Right atrium auricular region (tissue), 2 donors: ENCODE measurements at places on chromosomes 11 and 22. TPM values are rescaled to one million over a fixed set of nuclear protein-coding genes. Genes with fewer than 3 reads are reported as not detected.

The GGTLC3 gene
- not detected for total RNA-seq

The RBFOX2 gene
- 81.8 TPM for total RNA-seq

The RFPL3 gene
- total RNA-seq: not detected

The MMP12 gene
- not detected for total RNA-seq

The SMIM35 gene
- not detected for total RNA-seq

The MPZL2 gene
- 13.8 TPM for total RNA-seq

The HTR3B gene
- total RNA-seq: not detected

The JAM3 gene
- 38.1 TPM for total RNA-seq

DNA sequence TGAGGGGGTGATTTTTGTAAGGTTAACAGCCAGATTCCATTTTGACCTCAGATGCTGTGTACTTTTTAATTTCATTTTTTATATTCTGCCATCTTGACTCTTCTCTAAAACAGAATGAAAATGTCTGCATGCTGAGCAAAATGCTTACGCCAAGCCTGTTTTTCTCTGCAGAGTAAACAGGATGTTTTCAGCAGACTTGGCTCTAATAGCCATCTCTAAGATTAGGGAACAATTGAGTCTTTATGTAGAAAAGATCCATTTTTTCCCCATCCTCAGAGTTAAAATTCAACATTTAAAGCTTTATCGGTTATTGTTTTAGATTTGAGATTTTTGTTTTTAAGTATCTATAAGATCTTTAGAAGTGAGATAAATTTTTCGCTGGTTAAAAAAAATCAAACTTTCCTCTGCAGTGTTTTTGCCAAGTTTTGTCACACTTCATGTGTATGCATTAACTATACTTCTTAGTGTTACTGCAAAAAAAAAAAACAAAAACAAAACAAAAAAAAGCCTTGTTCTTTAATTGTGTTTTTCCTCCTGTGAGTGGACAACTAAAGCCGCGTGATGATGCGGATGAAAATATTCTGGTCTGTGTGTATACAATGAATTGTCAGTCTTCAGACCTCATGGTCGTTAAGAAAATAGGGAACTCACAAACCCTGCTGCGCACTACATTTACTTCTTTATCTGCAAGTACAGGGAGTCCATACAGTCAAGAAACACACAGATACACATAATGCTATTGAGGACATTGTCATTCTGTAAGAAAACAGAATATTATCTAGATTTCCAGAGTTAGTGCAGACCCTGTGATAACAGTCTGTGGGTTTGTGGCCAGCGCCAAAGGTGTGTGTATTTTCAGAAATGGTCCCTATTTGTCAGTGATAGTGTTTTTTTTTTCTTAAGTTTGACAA lies 17.5 kb upstream of the ADSL start:
- no peak for DNase-seq

- no peak for DNase-seq
Measured at GRCh38 chr11:46332568-46333393, 14.5 kb upstream of the DGKZ start.

GRCh38 chr11:112541140-112542046 lies 280.7 kb upstream of the PLET1 start:
- DNase-seq: no peak

DNA sequence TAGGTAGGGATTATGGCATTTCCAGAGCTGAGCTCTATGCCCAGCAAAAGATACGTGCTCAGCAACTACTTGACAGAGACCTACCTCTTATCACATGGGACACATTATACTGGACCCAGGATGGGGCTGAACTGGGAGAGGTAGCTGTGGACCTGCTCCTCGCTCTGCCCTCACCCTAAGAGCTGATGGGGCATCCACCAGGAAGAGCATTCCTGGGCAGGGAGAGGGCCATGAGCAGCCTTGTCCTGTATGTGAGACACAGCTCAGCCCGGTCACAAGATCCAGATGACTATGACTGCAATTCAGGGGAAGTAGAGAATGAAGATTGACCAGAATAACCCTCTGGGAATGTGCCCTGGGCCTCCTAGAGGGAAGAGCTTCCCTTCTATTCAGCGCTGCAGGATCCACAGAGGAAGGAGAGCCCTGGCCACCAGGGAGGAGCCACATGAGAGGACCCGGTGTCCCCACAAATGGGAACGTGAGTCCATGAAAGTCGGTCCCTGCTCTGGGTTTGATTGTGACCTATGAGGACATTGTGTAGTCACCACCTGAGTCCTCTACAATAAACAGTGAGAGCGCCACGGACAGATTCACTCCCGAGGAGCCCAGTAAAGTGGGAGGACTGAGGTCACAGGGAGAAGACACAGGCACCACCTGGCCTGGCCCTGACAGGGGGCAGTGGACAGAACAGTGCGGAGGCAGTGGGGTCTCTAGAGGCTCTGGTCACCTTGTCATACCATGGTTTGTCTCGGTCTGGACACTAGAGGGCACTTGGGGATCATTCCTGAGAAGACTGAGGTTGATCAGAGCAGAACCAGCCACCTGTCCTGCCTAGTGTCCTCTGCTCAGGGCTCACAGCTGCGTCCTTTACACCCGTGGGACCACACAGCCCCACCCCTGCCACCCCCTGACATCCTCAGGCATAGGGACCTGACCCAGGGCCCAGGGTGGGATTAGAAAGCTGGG lies 99.5 kb downstream of the ZNF280B start:
- peak; percentile 53 for DNase-seq

DNA sequence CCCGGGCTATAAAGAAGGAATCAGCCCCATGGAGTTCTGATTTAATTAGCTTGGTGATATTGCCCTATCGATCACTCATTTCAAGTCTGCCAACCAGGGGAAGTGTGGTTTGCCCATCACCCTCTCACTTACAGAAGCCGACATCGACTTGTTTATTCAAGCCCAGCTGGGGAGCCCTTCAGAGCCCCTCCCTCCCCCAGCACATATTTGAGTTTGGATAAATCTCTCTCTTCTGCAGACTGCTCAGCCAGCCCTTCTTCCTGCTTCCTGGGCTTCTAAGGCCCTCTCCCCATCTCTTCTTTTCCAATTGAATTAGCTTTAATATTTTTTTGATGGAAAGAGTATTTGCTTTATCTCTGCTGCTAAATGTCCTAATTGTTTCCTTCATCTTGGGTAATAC lies 299.0 kb downstream of the MIAT start:
- DNase-seq: no peak

GRCh38 chr22:33314316-33314715 lies 256.1 kb upstream of the SYN3 start:
- no peak for DNase-seq

GRCh38 chr11:65781152-65781961 lies 581 bp upstream of the AP5B1 start:
- DNase-seq: no peak

DNA sequence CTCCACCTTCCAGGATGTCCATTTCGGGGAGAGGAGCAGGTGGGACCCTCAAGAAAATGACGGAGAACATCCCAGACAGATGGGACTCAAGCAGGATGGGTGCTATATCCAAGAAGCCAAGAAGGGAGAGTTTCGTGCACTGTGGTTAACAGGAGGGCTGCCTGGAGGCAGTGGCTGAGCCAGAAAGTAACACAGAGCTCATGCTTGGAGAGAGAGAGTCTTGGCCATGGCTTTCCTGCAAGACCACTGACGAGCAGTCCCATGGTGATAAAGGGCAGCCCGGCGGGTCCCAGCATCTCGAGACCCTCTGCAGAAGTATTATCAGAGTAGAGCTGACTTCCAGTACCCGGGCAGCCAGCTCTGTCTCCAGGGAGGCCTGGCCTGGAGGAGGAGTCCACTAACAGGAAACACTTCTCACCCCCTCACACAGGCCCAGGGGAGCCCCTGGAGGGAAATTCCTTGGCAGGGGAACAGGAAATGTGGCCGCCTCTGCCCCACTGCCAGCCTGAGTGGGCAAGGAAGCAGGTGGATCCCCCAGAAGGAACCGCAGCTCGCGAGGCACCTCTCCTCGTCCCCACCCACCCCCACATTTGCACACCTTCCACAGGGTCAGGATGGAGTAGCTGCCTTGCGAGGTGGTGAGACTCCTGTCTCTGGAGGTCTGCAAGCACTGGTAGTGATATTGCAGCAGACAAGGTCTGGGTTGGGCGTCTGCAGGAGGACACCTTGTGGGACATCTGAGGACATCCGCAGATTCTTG lies 32.2 kb downstream of the CYTH4 start:
- no peak for DNase-seq

DNA sequence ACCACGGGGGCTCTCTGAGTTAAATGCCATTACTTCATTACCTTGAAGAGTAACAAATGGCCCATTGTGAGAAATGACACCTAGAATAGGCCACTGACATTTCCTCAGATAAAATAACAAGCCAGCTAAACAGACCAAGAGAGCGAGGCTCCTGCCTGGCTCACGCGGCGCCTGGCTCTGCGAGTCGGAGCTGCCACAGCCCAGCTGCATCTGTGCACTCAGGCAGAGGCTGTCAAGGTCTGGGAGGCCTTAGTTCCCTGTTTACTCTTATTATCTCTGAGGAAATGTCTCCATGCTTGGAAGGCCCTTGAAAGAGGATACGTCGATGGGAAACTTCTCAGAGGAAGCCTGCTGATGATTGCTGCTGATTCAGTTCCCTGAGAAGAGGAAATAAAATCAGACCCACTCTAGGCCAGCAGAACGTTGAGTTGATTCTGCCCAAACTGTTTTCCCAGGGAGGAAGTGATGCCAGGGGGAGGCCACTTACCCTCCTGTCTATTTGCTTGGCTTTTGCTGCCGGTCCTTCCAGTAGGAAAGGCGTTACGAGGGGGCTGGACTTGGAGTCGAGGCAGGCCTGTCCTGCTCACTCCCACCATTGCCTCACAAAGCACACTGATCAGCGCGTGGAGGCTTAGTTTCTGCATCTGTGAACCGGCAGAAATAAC lies 208.8 kb downstream of the TBC1D22A start:
- DNase-seq: peak; percentile 64

DNA sequence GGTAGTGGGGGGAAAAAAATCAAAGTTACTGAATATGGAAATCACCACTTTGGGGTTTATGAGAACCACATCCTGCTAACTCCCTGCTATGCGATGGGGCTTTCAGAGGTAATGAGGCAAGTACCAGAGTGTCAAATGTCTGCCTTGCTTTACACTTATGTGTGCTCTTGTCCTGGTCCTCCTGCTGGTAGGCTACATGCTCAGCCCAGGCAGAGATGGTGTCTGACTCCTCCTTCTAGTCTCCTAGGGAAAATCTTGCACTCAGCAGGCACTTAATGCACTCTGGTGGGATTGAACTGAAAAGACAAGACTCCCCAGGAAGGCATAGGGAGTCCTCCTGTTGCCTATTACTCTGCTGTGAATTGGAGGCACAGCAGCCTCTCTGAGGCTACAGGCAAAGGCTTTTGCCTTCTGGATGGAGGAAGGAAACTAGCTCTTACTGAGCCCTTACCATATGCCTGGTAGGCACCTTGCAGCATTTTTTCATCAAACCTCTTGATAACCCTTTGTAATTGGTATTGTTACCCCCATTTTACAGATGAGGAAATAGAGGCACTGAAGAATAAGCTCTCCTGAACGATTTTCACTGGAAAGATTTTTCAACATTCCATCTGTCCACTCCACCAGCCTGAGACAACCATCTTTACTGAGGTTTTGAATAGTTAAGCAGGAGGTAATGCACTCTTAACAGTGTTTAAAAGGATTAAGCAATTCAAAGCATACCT lies 132.1 kb upstream of the PAX6 start:
- DNase-seq: no peak

DNA sequence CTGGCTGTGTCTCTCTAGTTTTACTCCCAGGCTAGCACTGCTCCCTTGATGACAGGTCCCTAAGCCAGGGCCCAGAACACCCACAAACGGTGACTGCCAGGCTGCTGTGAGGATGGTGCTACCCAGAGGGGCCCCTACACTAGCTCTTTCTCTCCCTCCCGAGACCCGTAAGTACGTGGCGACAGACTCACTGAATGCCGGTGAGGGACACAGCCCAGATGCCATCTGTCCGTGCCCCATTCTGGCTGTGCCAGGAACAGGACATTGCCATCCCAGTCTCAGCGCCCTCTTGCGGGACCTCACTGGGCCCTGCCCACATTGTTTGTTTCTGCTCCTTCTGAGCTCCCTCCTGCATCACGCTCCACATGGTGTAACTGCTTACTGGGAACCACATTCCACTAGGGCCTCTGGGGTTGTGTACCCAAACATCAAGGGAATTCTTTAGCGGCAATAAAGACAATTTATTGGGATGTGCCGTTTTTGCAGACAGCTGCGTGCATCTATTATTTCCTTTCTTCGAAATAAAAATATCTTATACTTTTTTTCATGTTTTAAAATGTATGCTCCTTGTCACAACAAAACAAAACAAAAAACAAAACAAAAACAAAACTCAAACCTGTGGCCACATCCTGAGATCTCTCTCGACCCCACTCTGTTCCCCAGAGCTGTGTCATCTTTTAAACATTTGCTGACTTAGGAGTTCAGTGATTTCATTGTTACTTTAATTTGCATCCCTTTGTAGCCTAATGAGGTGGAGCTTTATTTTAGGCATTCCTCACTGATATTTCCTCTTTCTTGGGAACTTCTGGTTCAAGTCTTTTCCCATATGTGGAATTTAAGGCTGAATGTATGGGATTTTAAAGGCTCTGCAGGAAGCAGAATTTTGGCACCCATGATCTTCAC lies 4.4 kb upstream of the TPCN2 start:
- peak; percentile 76 for DNase-seq

DNA sequence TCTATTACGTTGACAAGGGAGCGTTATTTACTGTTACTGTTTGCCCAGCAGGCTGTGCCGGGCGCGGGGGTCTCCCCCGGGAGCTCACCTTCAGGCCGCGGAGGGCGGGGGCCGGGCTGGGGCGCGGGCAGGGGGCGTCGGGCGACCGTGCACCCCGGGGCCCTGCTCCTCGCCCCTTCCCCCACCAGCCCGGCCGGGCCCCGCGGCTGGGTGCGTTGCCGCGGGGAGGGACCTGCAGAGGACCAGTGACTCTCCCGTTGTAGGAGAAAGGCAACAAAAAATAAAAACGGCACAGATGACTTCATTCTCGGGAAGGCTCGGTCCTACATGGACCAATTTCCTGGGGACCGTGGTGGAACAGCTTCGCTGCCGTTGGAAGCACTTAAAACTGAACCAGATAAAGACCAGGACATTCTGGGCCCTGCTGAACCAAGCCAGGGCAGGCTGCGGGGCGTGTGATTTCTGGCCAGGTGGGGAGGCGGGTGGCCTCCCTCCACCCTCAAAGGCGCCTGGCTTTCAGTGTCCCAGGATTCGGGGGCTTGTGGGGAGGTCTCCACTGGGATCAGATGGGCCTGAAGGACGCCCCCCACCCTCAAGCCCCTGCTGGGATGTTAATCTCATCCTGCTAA lies 57.4 kb downstream of the IGLL1 start:
- DNase-seq: no peak

DNA sequence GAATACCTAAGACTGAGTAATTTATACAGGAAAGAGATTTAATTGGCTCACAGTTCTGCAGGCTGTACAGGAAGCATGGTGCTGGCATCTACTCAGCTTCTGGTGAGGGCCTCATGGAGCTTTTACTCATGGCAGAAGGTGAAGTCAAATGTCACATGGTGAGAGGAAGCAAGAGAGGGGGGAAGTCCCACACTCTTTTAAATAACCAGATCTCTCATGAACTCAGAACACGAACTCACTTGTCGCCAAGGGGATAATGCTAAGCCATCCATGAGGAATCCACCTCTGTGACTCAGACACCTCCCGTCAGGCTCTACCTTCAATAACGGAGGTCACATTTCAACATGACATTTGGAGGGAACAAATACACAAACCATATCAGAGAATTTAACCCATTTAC lies 42.2 kb downstream of the BIRC2 start:
- no peak for DNase-seq
